GM12865 (cell line): ENCODE measurements at places on chromosomes 7 and 10.

GRCh38 chr7:131071786-131072504 is 255.7 kb upstream of the MKLN1 start:
- DNase-seq: peak; percentile 51

DNA sequence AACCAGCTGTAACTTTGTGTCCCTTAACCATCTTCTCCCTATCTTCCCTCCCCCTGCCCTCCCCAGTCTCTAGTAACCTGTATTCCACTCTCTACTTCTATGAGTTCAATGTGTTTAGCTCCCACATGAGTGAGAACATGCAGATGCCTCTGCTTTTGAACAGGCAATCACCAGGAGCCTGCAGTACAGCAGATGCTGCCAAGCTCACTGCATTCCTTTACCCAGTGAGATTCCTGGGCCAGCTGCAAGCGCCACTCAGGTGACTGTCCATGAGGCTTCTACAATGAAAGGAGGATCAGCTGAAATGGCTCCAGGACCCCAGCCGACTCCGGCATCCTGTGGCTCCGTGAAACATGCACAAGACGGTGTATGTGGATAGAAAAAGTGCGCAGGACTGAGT is 15.7 kb downstream of the GRID1 start:
- no peak for DNase-seq

GRCh38 chr7:117862378-117862777 is 10.9 kb downstream of the CTTNBP2 start:
- no peak for DNase-seq

- DNase-seq: no peak
Observed at GRCh38 chr10:31697271-31698180, 231.1 kb downstream of the ARHGAP12 start.
